ENCODE measurements at places on chromosomes 3 and 15.

GRCh38 chr3:50154476-50154839 is 666 bp upstream of the SEMA3F start:
- DNase-seq: no peak

- DNase-seq: no peak
These were observed 32.1 kb downstream of the EFHB start for GRCh38 chr3:19901918-19902317.

GRCh38 chr15:50888054-50888453 is 20.4 kb upstream of the AP4E1 start:
- no peak for DNase-seq

- peak; percentile 29 for DNase-seq
These were observed at the start of gene PHLDB2 for GRCh38 chr3:111859061-111859973. Gene PHLDB2, plus strand, starts transcription at chr3:111859265. Its CDS starts 24,813 bp downstream, at chr3:111884078.

- DNase-seq: no peak
These were observed 64.8 kb downstream of the BOC start for GRCh38 chr3:113275929-113276750.

DNA sequence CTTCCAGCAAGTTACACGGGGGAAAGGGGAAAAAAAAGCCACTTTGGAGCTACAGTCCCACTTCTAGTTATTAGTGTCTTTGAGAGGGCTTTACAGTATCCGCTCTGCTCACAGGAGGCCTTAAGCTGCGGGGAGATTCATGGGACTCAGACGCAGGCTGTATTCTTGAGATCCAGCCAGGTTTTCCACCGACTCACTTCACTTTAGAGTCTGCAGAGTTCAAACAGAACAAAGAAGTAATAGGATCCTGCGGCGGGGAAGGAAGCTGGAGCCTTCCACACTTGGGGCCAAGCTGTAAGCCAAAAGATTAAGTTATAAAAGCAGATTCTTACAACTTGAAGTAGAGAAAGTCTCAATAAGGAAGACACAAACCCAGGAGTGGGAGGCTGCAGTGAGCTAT is 60.2 kb upstream of the FAM174B start:
- DNase-seq: no peak

GRCh38 chr3:128425846-128426127 is 40.9 kb downstream of the DNAJB8 start:
- no peak for DNase-seq

GRCh38 chr3:134820994-134821393 is 25.9 kb downstream of the EPHB1 start:
- DNase-seq: no peak

DNA sequence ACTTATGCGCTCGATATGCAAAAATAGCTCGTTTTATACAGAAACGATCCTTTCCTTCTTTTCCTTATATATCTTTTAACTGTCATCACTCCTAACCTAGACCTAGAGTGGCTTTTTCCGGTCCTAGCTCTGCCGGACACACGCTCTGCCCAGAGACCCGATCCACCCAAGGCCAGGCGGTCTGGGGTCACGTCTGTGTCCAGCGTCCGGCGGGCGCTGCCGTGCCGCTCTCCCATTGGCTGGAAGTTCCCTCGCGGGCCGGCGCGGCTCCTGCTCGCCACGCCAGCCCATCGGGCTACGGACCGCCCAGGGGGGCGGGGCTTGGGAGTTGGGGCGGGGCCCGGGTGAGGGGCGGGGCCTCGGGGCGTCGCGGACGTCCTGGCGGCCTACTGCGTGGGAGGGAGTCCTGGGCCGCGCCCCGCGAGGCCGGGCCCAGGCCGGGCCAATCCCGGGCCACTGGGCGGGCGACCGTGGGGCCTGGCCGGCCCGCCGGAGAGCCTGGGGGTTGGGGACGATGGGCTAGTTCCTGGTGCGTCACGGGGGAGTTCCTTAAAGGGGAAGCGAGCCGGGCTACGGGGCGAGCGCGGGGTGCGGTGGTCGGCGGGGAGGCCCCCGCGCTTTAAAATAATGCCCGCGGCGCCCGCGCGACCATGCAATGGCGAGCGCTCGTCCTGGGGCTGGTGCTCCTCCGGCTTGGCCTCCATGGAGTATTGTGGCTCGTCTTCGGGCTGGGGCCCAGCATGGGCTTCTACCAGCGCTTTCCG is at the start of gene EDEM1:
EDEM1 (plus strand) TSS at position 552 of the 764 bp plus-strand sequence; CDS start at position 651, 99 bp downstream.
- DNase-seq: peak; percentile 93

- DNase-seq: no peak
These were observed 947.1 kb downstream of the FHIT start for GRCh38 chr3:60304112-60304511.

DNA sequence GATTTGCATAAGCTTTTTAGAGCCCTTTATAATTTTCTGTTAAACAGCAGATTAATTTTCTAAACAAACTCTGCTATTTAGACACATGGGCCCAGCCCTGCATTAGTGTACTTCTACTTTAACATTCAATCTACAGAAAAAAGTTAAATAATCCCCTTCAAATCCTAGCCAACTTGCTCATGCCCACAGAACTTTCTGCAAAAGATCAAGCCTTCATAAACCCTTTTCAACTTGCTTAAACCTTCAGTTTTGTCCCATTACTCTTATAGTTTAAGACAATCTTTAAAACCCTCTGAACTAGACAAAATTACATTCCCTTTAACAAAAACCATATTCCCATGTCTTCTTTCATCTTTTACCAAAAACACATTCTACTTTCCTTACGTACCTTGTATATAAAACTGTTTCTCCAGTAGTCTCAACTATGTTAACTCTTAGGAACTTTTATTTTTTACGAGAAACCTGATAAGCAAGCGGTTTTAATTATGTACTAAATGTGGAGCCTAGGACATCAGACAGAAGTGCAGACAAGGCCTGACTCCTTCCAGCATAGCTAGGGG is 25.2 kb upstream of the ADGRG7 start:
- DNase-seq: no peak

DNA sequence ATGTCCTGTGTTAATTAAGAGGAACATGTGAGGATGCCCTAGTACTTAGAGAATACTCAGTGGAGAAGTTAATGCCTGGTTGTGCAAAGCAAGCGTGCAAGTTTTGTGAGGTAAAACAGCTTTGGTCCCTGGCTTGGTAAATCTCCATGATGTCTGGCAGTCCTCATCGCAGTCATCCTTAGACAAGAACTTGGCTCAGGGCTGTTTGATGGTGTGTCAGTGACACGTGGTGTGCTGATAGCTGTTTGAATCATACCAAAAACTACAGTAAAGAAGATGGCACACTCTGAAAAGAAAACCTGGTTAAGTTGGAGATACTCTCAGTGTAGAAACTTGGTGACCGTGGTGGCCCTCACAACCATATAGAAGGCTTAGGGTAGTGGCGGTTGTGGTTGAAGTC is 361.7 kb downstream of the FEZF2 start:
- no peak for DNase-seq

- no peak for DNase-seq
These were observed 106.4 kb downstream of the EPHB1 start for GRCh38 chr3:134901461-134901860.

GRCh38 chr15:78850941-78851755 is 21.5 kb upstream of the MORF4L1 start:
- DNase-seq: no peak

GRCh38 chr3:46895204-46895660 is 17.7 kb downstream of the PTH1R start:
- peak; percentile 76 for DNase-seq

GRCh38 chr3:150483226-150483625 is 63.1 kb downstream of the SERP1 start:
- no peak for DNase-seq

GRCh38 chr3:139427283-139428060 is 38.0 kb upstream of the COPB2 start:
- no peak for DNase-seq

GRCh38 chr3:104628185-104628789 is 738.4 kb upstream of the ALCAM start:
- DNase-seq: no peak

DNA sequence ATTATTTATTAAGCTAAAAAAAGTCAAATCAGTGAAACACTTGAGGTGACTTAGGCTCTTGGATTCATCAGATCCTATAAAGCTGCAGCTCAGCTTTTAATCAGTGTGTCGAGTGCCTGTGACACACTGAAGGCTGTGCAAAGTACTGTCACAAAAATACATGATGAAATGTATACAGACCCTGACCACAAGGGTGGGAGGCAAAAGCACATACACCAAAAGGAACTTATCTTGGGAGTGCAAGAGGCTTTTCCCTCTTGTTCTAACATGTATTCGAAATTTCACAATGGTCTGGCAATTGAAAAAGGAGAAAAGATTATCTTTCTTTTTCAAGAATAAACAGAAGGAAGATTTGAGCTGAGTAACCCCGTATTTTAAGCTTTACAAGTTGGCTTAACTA is 35.9 kb downstream of the VGLL4 start:
- DNase-seq: no peak

DNA sequence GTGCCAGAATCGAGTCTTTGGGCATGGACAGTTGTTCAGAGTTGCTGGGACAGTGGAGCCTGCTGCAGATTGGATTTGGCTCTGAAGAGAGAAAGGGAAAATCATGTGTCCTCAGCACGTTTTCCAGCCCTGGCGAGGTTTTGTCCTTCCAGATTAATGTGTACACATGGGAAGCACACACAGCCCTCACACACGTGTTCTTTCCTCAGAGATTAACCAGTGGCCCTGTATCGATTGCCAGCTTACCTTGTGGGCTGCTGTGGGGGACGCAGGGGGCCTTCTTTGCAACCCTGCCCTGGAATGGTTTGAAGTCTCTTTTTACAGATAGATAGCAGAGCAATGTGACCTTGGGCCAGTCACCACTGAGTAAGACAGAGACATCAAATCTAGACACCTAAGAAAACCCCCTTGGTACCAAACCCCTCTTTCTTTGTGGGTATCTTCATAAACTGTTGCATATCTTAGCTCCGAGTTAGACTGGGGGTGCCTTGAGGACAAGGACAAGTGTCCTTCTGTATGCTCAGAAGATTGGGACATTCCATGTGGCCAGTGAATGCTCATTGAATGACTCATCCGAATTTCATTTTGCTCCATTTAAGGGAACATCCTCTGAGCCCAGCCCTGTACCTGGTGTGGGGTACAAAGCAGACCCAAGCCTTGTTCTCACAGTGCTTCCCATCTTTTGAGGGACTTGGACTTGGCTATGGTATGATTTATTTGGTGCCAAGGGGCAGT is 48.0 kb downstream of the SMAD6 start:
- no peak for DNase-seq

DNA sequence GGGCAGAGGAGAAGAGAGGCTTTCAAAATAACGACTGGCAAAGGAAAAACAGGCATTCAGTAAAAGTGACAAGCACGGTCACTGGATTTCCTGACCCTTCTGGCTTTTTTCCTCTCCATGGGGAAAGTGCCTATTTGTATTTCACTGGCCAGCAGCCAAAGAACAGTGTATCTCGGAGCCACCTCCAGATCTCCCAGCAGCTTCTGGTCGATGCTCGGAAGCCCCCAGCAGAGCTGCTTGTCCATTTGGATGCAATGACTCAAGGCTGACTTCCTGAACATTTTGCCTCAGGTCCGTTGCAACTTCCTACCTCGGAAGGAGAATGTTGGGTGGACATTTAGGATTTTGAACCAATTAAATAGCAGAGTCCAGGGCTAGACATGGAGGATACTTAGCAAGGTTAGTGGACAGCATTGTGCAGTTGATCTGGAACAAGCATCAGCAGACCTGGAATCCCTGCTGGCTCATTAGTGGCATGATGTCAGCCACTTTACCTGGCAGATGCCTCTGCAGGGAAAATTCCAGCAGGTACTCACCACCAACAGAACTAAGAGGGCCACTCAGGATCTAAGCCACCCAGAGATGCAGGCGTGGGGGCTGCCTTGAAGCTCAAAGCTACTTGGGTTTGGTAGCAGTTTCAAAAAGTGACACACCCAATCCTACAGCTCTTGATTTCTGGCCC is 1.1 kb downstream of the FAM107A start:
- DNase-seq: no peak

DNA sequence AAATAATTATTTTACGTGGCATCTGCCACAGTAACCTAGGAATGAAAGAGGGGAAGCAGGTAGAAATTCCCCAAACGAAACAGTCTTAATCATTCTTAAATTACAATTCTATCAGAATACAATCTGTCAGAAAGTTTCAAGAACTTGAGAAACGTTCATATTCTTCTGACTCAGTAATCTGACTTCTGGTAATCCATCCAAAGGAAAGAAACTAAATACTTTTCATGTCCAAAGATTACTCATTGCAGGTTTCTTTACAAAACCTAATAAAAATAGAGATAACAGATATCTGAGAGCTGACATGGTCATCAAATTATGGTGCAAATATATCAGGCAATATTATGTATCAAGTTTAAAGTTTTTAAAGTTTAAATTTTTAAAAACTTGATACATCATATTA is 109.4 kb downstream of the DLG1 start:
- no peak for DNase-seq

DNA sequence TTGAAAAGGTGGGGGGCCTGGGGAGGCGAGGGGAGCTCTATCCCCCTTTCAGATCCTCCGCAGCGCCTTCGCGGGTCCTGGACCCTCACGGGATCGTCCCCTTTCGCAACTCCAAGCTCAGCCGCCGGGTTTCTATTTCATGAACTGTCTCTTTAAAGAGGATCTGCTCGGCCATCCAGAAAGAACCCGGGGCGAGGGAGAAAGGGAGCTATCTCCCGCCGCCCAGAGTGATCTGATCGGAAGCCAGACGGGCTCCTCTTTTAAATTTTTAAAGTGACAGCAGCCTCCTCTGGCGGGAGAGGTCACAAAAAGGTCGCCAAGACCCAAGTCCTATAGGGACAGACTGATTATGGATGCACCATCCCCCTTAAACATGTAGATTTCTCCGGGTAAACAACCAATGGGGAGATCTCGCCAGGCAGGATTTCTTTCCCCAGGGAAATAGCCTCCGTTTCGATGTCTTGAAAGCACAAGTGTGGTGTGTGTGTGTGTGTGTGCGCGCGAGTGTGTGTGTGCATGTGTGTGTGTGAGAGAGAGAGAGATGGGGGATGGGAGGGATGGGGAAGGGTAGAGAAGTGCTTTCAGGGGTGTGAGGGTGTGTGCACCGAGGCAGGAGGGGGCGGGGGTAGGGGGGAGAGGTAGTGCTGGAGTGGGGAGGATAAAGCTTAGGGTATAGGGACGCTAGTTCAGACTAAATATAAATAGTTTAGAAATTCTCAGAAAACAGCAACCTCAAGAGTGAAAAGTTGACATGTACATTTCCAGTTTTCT is 516.1 kb downstream of the MECOM start:
- DNase-seq: no peak

GRCh38 chr15:94370206-94370935 is 139.0 kb downstream of the MCTP2 start:
- no peak for DNase-seq

DNA sequence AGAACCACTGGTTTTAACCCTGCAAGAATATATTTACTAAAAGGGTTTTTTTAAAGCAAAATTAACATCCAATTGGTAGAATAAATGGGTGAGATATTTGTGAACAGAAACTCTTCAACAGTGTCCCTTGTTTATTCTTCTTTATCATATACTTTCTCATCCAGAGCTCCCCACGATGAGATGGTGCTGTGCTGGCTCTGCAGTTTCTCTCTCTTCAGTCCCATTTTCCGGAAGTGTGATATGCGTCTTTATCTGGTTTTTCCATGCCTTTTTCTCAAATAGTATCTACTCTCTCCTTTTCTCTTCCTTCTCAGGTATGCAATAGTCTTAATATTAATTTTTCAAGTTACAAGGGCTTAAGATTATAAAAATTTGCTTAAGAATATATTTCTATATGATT is 1.5 kb downstream of the EAF2 start:
- DNase-seq: no peak

- DNase-seq: no peak
These were observed 70.4 kb upstream of the DLG1 start for GRCh38 chr3:197368821-197369220.

- DNase-seq: no peak
These were observed 10.3 kb downstream of the ISL2 start for GRCh38 chr15:76346669-76347481.

Data from stimulated activated CD4-positive, alpha-beta T cell treated with anti-CD3 and anti-CD28 coated beads, Interleukin-1b, Interleukin-23, amount 100 ng/mL, for 4 hours (primary cell).